ENCODE measurements at places on chromosomes 13 and 19.

- no peak for DNase-seq
These were observed 17.9 kb upstream of the TINCR start for GRCh38 chr19:5585461-5586299.

DNA sequence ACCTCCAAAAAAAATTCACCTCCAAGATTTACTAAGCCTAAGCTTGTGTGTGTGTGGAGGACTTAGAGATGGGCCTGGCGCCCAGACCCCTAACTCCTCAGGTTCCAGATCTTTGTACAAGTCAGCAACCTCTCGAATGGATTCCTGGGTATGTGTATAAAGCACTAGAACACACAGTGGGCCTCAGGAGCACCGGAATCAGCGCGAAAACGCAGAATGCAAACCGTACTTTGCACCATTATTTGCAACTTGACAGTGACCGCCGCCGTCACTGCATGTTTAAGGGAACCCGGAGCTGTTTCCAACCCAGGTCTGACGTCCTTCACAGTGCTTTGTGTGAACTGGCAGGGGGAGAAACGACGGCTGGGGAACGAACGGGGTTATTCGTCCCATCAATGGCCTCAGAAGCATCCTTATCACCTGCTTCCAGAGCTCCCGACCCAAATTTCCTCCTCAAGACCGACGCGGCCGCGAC lies 688 bp downstream of the ZNF606 start:
- DNase-seq = peak; percentile 34

DNA sequence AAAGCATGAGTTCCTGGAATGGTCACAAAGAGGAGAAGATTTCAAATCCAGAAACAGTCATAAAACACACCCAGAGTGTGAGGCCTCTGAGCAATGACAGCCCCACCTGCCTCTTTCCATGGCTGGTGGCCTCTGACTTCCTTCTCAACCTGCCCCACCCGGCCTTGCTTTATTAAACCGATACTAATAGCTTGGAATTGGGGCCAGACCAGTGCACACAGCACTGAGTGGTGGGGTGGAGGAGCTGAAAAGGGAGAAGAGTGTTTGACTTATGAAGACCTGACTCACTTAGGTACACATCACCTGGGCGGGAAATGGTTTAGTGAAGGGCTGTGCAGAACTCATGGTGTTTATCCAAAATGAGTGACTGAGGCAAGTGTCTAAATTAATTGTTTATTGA lies 20.7 kb upstream of the CEACAM6 start:
- DNase-seq = peak; percentile 90

DNA sequence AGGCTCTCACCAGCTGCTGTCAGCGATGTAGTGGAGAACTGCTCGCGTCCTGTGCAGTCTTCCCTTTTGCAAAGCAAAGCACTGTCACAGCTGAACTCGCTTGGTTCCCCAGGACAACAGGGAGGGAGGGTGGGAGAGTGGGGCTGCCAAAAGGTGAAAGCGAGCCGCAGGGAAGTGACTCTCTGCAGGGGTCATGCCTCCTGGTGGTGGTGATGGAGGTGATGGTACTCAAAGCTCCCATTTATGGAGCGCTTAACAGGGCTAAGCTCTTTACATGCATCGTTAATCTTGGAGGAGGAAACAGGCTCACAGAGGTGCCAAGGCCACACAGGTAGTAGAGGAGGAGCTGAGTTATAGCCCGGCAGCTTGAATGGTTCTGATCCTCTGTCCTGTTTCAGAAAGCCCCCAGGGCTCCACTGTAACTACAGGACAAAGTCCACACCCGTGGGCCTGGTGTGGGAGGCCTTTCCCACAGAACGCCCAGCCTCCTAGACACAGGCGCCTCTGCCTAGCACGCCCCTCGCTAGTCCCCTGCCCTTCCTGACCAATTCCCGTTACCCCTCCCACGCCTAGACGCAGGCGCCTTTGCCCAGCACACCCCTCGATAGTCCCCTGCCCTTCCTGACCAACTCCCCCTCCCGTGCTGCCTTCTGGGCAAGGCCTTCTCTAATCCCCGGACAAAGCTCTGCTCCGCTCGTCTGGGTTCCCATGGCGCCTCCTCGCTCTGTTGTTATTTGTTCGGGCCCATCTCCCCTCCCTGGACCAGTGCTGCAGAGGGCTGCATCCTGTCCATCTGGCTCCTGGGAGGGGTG lies 10.7 kb downstream of the PPP1R37 start:
- DNase-seq = no peak

GRCh38 chr13:90091611-90092010 lies 1255.9 kb upstream of the MIR17HG start:
- no peak for DNase-seq

GRCh38 chr13:30022796-30023195 lies 172.4 kb upstream of the UBL3 start:
- no peak for DNase-seq

DNA sequence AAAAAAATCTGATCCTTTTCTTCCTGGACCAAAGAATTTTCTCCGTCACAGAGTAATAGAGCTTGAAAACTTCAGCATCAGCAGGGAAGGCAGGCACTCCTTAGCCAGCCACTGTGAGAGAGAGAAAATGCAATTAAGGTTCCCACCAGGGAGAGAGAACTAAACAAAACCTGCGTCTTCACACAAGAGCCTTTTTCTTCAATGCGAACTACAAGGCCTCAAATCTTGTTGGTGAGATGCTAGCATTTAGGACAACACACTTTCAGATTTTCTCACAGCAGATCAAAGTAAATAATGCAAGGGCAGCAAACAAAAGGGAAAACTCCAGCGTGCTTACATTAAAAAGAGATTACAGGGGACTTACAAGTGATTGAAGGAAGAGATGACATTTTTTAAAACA lies 80.1 kb downstream of the DACH1 start:
- DNase-seq = no peak

DNA sequence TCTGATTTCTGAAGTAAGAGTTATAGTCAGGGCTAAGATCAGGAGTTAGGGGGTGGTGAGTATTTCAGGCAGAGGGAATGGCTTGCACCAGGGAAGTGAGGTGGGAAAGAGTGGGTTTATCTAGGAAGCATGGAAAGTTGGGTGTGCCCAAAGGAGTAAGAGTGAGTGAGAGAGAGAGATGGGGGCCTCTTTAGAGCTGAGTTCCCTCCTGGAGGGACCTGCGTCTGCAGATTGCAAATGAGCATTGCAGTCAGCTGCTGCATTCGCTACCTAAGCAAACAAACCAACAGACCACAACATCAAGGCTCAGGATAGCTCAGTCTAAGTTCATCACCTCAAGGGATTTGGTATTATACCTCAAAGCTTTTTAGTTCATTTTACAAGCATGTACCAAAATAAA lies 405.8 kb downstream of the FGF9 start:
- no peak for DNase-seq

DNA sequence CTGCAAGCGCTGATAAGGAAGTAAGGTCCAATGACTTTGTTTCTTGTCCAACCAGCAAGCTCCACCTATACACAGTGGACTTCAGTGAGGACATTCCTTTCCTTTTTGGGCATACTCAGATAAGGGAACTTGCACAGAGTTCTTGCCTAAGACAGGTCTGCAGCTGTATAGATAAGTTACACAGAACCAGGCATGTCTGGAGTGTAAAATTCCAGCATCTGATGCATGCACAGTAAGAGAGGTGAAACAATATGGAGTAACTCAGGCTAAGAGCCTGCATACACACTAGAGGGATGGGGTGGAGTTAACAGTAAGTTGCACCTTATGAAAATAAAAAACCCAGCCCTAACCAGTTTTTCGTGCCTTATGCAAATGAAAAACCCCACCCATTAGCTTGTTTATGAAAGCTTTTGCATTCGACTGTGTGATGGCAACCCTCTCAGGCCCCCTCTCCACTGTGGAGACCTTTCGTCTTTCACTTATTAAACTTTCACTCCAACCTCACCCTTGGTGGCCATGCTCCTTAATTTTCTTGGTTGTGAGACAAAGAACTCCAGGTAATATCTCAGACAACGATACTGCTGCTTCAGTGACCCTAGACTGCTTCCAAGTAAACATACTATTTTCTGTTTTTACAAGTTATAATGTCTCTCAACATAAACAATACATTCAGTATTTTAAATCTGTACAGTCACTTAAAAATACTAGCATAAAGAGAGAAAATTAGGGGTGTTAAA lies 2859.0 kb upstream of the PCDH20 start:
- DNase-seq = no peak

GRCh38 chr19:3544058-3544376 lies 5.0 kb downstream of the TEKTIP1 start:
- no peak for DNase-seq

GRCh38 chr19:10998045-10998533 lies 37.3 kb downstream of the SMARCA4 start:
- peak; percentile 40 for DNase-seq

DNA sequence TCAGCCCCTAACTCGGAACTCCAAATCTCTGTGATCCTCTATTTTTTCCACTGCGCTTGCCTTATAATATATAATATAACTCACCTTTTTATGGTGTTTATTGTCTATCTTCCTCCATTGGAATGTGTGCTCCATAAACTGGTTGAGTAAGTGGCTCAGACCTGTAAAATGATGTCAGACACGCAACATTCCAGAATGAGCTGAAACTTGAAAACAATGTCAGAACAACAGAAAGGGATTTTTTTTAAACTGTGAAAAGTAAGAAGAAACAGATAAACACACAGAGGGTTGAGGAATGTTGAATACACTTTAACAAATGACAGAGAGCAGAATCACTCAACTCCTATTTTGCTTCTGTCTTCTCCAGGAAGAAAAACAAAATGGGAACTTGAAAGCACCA lies 19.1 kb upstream of the FAM216B start:
- no peak for DNase-seq

DNA sequence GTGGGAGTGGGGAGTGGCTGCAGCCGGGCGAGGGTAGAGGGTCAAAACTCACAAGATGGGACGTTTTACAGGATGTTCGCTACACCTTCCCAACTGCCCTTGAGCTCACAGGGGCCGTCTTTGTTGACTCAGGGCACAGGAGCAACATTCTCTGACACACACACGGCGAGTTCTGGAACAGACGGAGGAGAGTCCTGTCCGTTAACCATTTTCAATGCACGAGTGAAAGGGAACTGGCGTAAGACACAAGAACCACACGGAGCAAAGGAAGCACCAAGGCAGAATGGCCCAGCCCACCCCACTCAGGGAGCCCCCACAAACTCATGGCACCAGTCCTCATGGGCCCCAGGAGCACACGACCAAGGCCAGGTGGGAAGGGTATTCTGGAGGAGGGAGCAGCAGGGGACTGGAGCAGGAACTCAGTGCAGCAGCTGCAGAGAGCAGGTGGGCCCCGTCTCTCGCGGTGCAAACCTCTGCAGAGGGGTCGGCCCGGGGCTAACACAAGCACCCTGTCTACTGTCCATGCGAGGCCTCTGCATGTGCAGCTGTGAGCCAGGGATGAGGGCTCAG lies 37.9 kb upstream of the ISYNA1 start:
- DNase-seq = no peak

DNA sequence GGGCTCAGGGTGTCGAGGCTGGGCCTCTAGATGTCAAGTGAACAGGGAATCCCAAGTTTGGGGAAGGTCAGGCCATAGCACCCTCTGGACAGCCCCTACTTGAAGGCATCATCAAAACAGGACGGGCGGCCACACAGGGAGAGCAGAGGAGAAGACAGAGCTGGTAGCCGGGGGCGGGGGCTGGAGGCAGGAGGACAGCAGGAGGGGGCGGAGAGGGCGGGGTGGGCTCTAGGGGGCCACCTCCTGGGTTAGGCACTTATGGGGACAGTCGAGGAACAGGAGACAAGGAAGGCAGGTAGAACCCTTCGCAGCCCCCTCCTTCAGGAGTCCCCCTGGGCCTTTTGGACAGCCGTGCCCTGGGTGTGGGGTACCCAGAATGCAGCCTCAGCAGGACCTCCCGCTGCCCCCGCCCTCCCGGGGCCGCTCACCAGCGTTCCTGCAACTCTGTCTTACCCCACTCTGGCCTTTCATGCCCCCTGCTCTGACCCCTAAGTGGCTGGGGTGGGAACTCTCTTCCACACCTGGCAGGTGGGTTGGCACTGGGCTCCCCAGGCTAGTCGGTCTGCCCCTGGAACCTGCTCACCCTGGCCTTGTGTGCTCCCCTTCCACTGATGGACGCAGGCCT lies 5.8 kb downstream of the SSBP4 start:
- no peak for DNase-seq

DNA sequence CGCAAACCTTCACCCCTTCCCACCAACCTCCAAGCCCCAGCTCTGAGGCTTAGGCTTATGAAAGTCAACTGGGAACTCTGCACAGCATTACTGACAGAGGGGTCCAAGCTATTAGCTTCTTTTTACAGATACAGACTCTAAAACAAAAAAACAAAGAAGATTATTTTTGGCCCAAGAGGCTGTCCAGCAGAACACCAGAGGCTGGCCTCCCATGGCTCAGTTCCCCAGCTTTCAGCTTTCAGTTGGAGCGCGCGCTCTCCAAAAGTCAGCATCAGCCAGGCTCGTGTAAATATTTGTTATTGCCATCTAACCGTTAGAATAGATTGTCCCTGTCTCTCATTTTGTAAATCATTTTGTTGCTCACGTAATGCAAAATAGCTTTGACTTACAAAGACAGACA lies 58.4 kb downstream of the ZIC5 start:
- no peak for DNase-seq

DNA sequence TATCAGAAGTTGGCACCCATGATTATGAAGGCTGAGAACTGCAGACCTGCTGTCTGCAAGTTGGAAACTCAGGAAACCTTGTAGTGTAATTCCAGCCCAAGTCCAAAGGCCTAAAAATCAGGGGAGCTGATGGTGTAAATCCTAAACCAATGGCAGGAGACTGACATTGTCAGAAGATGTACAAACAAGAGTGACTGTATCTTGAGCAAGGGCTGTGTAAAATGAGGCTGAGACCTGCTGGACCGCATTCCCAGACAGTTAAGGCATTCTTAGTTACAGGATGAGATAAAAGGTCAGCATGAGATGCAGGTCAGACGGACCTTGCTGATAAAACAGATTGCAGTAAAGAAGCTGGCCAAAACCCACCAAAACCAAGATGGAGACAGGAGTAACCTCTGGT lies 147.7 kb downstream of the COG6 start:
- DNase-seq = no peak

DNA sequence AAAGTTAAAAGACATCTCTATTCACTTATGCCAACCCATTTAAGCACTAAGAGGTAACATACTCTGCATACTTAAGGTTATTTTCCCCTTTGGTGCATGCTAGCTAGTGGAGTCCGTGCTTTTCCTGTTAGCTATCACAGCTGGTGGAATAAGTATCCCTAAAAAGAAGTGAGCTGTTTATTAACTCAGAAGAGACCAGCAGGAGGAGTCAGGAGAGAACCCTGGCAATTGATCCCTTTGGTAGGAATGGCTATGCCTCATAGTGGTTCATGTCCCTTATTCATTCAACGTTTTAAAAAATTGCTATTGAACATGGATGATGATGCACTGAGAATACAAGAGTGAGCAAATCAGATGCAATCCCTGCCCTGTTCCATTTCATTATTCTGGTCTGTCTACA lies 12.4 kb upstream of the NEK5 start:
- DNase-seq = no peak

DNA sequence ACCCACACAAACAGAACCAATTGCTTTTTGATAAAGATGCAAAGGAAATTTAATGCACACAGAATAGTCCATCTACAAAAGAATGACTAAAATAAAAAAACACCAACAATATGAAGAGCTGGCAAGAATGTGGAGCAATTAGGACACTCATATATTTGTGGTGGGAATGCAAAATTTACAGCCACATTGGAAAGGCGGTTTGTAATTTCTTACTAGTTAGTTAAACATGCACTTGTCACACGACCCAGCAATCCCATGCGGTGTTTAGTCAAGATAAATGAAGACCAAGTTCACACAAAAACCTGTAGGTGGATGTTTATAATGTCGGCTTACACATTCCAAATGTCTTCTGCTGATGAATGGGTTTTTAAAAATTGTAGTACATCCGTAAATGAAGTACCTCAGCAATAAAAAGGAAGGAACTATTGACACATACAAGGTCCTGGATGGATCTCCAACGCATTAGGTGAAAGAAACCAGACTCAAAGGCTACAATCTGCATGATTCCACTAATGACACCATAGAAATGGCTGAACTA lies 5.2 kb downstream of the GRTP1 start:
- DNase-seq = no peak
